ENCODE measurements at places on chromosomes 2 and 18. TPM values are rescaled to one million over a fixed set of nuclear protein-coding genes. Genes with fewer than 3 reads are reported as not detected.

GRCh38 chr2:7430869-7431641, 513.8 kb downstream of the RNF144A start:
- no peak for DNase-seq

GRCh38 chr2:232412986-232413385, 6.3 kb downstream of the ALPG start:
- no peak for DNase-seq

Gene PTPRM
- 97.6 TPM for total RNA-seq

- DNase-seq = no peak
Observed at GRCh38 chr2:144111437-144111836, 408.5 kb downstream of the ZEB2 start.

DNA sequence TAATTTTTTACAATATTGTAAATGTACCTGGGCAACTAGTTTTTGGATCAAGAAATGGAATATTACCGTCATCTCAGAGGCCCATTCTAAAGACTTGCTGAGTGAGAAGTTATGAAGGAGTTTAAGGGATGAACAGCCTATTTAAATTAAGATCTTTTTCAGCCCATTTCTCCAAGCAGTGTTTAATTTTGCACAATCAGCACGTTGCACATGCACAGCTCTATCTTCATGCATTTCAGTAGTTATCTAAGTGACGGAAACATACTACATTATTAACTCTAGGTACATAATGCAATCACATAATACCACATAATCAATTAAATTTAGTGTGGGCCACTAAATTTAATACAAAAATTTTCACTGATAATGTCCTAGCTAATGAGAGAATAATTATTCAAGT, 582.1 kb upstream of the DSEL start:
- no peak for DNase-seq

DNA sequence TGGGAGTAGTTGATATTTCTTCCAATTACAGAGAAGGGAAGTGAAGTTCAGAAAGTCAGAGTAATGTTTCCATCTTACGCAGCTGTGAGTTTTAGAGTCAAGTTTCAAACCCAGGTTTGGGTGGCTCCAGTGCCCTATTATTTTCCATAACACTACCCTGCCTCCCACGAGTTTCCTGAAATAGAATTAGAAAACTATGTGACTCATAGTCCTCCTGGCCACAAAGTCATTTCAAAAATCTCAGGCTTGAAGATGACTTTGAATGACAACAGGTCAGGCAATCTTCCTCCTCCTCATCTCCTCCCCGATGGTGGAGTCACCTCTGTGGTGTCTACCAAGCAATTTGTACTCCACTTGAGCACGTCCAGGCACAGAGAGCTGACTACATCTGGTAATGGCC, 212.3 kb upstream of the TRIB2 start:
- no peak for DNase-seq

DNA sequence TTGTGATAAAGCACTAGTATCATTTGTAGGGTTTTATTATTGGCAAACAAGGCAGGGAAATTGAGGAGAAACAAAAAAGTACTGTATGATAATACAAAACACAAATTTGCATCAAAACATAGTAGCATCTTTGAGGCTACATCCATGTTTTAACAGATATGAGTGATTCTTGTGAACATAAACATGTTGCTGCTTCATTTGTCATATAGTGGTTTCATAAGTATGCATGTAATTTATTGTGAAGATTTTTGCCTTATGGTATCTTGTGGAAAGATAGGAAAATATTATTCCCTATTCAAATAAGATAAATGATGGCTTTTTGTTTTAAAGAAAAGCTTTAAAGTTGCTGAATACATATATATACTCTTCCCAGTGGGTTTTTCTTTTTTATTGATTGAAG, 60.3 kb downstream of the VRK2 start:
- peak; percentile 11 for DNase-seq

DNA sequence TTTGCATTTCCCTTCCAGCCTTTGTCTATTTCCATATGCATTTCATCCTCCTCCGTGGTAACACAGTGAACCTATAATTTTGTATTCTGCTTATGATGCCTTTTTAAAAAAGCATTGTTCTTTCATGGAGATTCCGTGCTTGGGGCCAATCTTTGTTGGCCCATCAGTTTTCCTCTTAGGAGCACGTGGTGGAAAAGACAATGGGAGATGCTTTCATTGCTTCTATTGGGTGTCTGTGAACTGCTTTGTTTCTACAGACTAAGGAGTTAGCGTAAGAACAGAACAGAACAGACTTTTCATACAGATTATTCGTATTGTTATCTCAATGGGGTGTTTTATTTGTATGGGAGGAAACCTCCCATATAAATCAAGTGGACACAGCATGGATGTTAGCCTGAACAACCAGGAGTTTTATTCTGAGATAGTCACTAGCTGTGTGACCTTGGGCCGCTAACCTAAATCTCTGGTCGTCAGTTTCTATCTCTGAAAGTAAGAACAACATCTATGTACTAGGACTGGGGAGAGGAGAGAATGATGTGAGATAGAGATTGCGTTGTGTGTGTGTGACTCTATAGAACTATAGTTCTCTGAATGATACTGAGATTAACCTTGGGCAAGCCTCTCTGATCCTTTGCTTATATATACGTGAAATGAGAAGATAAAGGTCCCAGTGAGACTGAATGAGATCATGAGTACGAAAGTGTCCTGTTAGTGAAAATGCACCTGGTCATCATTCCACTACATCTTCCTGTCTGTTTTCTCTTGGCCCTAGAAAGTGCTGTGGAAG, 22.9 kb upstream of the YWHAQ start:
- no peak for DNase-seq

- DNase-seq = no peak
Observed at GRCh38 chr2:26430826-26431225, 29.1 kb downstream of the DRC1 start.

DNA sequence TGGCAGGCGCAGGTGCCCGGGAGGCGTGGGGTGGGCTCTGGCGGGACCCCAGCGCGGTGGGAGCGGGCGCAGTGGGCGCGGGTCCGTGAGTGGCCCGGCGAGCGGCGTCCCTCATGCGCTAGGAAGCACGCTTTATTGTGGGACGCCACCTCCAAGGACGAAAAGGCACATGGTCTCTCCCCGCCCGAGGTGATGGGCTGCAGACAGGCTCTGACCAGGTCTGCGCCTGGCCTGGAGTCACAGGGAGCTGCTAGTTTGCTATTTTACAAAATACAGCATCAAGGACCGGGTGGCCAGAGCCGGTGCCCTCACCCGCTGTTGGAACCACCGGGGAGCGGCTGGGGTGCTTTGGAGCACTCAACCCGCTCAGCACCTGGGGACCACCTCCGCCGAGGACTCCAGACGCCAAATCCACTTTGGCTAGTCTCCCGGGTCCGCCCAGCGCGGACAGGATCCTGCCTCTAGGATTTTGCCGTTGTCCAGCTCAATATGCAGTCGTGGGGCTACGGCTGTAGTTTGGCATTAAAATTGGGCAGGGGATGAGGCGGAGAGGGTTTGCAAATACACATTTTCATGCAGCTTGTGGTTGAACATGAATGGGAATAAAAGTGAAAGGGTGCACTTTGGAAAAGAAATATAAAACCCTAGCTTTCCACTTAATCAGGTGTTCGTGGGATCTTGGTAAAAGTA, 65.4 kb downstream of the LRRFIP1 start:
- no peak for DNase-seq

All from NCI-H460 (cell line).